ENCODE measurements at places on chromosomes 1 and 21.

DNA sequence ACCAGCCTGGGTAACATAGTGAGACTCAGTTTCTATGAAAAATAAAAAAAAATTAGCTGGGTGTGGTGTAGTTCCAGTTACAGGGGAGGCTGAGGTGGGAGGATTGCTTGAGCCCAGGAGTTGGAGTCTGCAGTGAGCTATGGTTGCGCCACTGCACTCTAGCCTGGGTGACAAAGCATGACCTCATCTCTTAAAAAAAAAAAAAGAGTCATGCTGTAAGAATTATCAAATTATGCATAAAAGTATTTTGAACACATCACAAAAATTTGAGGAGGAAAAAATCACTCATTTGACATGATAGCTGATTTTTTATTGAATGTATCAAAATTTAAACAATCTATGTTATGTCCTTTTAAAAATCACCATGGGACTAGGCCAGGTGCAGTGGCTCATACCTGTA lies 17.8 kb downstream of the CCDC30 start:
- no peak for DNase-seq

DNA sequence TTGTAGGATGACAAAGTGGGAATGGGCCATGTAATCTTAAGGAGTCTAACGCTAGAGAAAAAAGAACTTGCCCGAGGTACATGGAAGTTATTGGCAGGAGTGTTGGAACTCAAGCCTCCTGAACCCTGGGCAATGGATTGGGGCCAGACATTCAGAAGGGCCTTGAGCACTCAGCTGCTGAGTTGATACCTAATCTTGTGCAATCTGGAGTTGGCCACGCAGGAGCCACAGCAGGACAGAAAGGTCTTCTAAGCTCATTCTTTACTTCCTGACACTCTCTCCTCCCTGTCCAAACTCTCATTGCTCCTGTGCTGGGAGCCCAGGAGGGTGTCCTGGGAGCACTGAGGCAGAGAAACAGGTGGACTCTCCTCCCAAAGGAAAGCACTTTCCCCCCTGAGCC lies 25.1 kb upstream of the CSF1 start:
- DNase-seq: no peak

DNA sequence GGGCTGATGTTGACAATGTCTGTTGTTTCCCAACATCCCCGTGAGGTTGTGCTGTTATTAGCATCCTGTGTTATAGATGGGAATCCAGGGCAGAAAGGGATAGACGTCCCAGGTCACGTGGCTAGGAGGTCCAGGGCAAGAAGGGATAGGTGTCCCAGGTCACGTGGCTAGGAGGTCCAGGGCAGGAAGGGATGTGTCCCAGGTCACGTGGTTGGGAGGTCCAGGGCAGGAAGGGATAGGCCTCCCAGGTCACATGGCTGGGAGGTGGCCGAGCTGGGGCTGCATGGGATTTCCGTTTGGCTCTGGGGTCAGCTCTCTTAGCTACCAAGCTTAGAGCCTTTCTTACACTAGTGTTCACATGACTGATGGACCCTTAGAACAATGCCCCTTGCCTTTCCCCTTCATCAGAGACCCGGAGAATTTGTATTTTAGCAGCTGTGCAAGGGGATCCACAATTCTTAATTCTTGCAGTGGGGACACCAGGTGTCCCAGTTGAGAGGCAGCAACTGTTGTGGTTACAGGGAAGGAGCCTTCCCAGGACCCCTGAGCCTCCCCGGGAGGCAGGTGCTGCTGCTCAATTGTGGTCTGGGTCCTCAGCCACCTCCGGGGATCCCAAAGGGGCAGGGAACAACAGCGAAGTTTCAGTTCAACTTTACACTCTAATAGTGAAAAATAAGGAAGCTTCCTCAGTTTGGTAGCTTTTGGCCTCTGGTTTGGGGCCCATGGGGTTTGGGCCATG lies 69.2 kb downstream of the UMODL1 start:
- no peak for DNase-seq

GRCh38 chr1:25872713-25873112 lies 2.8 kb downstream of the PAQR7 start:
- no peak for DNase-seq

DNA sequence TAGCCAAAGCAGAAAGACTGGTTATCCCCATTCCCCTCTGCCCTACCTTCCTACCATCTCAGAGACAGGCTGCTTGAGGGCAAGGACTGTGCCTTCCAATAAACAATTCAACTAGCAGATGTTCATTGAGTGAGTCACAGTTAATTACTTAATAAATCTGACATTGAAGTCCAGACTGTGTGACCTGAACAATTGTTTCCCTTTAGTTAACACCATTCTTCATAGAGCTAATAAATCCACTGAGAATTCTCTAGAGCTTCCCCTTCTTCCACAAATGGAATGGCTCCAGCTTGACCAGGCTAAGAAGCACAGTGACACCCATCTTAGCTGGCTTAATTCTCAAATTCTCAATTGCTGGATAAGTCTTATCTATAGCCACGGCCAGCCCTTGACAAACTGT lies 61.9 kb upstream of the GJA5 start:
- no peak for DNase-seq
